SK-N-SH (cell line): ENCODE measurements at places on chromosomes 13 and 19. TPM values are rescaled to one million over a fixed set of nuclear protein-coding genes. Genes with fewer than 3 reads are reported as not detected.
A peak's percentile ranks its signal among the peaks of the same experiment; 100 is the strongest.

DHDH gene
- polyA plus RNA-seq, result 0.31 and 0.72 TPM in 2 replicates

ZNF773 gene
- polyA plus RNA-seq, result 6.6 and 9.0 TPM in 2 replicates

SMIM7 gene
- polyA plus RNA-seq, result 74.2 and 79.9 TPM in 2 replicates

RUBCNL gene
- polyA plus RNA-seq, result 0.07 and 0.10 TPM in 2 replicates

FPR1 gene
- 0.03 TPM in 1 of 2 replicates, not detected in the other for polyA plus RNA-seq

ZNF675 gene
- 1.8 and 3.1 TPM in 2 replicates for polyA plus RNA-seq

PINLYP gene
- polyA plus RNA-seq, result 5.5 and 6.5 TPM in 2 replicates

LGALS14 gene
- not detected in 2 replicates for polyA plus RNA-seq

PSG2 gene
- 0.16 and 0.31 TPM in 2 replicates for polyA plus RNA-seq

DNA sequence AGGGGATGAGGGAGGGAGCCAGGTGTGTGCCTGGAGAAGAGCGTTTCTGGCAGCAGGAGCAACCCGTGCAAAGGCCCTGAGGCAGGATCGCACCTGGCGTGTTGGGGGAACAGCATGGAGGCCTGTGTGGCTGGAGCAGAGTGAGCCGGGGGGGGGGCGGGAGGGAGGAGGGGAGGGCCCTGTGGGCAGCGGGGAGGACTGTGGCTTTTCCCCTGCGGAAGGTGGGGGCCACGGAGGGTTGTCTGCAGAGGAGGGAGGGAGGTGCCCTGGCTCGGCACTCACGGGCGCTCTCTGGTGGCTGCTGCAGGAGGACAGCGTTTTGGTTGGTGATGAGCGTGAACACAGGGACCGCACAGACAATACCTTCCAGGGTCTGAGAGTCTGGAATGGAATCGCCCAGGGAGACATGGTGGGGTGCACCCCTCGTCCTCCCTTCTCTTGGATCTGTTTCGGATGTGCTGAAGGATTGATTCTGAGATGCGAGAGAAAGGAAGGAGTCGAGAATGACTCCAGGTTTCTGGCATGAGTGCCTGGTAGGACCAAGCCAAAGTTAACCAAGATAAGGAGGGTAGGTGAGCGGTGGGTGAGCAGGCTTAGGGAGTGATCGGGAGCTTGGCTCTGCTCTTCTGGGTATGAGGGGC, 6.5 kb downstream of the RAB11B start:
- DNase-seq, result peak; percentile 86

DNA sequence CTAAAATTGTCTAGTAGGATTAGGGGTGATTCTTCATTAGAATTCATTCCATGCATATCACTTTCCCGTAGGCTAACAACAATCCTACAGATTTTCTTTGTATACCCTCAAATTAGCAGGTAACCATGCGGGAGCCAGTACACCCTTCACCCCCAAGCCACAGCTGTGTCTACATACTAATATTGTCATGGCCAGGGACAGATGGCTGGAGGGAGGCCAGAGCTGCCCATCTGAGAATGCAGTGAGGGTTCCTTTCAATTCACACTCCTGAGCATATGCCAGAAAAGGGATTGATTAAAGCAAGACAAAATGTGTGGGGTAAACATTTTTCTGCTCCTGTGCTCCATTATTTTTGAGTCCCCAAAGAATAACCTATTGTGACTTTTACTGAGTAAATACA, 68.9 kb downstream of the FREM2 start:
- DNase-seq, result no peak

- no peak for DNase-seq
Observed at GRCh38 chr13:111792956-111793355, 274.0 kb upstream of the SOX1 start.

DNA sequence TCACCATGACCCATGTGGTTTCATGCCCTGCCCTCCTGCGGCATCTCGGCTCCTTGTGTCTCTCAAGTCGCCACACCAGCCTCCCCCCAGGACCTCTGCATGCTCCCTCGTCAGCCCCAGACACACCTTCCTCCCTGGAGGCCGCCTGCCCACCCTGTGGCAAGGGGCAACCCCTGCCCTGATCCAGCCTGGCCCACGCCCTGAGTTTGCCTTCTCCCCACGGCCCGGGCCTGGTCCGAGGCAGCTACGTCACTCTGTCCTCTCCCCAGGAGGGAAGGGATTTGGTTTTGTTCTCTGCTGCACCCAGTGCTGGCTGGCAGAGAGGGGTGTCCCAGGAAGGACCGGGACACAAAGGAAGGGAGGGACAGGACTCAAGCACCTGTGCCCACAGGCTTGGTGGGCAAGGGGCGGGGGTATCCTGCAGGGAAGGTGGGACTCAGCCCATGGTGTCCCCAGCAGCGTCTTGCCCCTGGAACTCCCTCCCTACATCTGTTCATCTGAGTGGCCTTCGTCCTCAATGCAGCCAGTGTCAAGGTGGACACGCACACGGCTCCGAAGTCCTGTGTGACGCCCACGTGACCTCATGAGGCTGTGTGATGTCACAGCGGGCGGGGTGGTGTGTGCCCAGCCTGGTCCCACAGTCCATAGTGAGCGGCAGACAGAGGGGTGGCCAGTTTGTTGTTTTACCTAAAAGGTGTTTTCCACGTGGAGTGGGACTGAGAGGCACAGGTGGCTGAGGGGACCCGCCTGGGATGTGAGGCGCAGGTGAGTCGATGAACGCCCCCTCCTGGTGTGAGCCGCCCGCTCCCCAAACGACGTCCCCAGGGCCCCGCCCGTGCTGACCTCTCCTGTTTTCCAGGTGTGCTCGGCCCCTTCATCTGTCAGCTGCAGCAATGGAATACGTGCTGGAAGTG, at the start of gene TEX29:
Gene TEX29, plus strand, starts transcription at position 645 of the 914 bp plus-strand sequence. Its CDS starts 249 bp downstream, at position 894.
- no peak for DNase-seq

GRCh38 chr19:17580470-17581144, 25.2 kb downstream of the COLGALT1 start:
- no peak for DNase-seq

- no peak for DNase-seq
Observed at GRCh38 chr19:1397838-1398237, 3.5 kb downstream of the GAMT start.

- no peak for DNase-seq
Observed at GRCh38 chr13:75365724-75366173, 116.2 kb downstream of the TBC1D4 start.

GRCh38 chr19:49889038-49889686, 7.5 kb downstream of the IL4I1 start:
- DNase-seq, result no peak

DNA sequence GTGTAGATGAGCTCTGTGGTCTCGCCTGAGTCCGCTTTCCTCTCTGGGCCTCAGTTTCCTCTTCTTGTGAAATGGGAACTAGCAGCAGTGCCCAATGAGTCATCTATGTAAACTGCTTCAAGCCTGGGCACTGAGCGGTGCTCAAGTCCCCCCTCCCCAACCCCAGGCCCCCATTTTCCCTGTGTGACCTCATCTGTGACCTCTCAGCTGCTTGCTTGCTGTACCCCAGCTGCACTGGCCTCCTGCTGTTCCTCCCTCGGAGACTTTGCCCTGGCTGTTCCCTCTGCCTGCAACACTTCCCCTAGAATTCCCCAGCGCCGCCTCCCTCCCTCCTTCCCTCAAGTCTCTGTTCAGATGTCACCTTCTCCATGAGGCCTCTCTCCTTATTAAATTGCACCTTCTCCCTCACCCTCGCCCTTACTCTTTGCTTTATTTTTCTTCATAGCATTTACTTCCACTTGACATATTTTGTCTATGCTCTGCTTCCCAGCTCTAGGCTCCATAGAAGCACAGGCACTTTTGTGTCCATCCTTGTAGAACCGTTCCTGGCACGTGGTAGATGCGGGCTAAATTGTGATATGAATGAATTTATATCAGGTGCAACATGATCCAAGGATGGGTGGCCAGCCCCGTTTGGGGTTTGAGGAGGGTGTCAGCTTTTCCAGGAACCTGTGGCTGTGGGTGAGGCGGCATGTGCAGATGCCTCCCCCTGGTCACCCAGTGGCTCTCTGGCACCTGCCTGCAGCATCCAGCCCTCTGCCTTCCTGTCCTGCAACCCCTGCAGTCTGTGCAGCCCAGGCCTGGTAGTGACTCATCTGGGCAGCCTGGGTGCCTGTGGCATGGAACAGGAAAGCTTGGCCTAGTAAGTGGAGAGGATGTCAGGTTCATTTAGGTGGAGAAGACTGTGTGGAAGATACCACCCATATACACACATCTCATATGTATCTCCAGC, 26.3 kb downstream of the SIPA1L3 start:
- peak; percentile 35 for DNase-seq

- DNase-seq, result no peak
Observed at GRCh38 chr13:48251611-48252081, 18.6 kb downstream of the ITM2B start.

DNA sequence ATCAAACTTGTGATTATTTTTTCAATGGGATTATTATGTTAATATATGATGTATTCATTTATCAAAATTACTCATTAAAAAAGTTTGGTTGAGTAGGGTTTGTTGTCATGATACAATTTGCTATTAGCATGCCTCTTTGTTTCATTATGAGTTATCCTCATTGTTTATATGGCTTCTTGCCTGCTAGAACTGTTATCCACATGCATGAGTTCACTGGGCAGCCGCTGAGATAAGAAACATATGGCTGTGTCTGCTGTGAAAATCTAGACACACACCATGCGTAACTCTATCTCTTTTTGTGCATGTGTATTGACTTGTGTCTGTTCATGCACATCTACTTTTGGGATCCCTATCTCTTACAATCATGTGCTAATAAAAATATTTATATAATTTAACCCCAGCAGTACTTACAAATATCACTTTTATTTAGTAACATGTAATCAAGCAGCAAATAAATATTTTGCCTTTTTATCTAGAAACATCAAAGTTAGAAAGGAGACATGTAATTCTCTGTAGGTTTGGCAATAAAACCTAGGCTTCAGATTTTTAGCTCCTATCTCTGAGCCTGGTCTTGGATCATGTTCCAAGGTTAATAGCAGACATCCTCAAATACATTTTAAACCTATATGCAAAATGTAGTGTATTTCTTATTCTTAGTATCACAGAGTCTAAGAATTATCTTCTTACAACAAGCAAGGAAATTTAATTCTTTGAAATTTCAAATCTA, 11.2 kb upstream of the KLF12 start:
- peak; percentile 70 for DNase-seq

DNA sequence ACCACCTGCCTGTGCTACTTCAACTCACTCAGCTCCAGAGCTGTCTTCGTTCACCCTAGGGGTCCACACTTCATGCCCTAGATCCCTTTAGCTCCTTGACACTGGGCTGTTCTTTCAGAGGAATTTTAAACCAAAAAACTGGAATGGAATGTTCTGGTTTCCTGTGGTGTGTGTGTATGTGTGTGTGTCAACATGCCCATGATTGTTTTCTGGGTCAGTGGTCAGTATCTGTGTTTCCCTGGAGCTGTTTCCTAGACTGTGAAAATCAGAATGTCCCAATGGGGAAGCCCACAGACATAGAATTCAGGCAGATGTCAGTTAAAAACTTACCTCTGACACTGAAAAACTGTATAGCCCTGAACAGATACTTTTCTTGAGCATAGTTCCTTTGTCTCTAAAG, 1.3 kb downstream of the PMIS2 start:
- no peak for DNase-seq

DNA sequence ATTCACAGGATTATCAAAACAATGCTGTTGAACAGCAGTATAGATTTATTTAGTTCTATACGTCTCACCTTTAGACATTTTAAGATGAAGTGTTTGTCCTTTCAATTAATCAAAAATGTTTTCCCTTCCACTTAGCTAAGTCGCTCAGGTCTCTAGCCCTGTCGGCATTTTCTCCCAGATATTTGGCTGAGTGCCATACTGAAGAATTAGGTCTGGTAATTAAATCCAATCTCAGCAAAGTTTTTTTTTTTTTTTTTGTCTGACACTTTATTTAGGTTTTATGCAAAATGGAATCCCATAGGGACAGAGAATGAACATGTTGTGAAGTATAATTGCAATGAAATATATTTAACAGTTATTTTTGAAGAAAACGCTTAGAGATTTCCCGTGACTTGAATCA, 44.1 kb downstream of the RFC3 start:
- DNase-seq, result no peak

DNA sequence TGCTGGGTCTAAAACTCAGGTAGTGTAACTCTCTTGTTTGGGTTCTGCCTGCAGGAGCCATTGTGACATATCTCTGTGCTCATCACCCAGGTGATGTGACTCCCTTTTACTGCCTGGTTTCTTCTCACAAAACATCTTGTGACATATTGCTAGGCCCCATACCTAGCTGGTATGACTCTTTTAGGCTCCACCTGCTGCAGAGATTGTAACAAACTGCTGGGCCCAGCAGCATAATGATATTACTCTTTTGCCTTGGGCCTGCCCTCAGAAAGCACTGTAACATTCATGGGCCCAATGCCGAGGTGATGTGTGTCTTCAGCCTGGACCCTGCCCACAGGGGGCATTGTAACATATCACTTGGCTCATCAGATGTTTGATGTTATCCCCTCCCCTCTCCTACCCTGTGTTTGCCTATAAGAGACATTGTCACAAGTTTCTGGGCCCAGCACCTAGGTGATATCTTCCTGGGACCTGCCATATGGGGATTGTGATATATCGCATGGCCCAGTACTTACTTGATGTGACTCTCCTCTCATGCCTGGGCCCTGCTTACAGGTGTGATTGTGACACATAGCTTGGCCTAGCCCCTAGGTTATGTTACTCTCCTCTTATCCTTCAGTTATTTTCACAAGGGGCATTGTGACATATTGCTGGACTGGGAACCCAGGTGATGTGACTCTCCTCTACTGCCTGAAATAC, 18.0 kb upstream of the ZNF681 start:
- DNase-seq, result no peak

DNA sequence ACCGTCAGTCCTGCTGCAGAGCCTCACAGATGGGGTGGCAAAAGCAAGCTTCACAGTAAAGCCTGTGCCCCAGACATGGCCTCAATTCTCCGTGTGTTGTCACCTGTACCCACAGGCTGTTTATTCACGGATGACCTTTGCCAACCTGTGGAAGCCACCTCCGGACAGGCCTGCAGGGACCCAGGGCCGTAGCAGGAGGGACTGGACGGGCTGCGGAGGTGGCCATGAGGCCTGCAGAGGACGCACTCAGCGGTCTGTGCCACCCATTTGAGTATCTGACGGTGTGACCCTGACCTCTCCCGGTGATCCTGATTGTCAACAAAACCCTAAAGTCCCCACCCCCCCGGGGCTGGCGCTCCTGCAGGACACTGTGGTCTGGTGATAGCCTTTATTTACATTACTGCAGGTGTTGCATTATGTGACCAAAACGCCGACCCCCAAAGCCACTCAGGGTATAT, 7.8 kb upstream of the KLF16 start:
- DNase-seq, result no peak

GRCh38 chr19:3201072-3201700, 15.5 kb downstream of the NCLN start:
- DNase-seq, result no peak
